Stimulated activated CD4-positive, alpha-beta T cell treated with anti-CD3 and anti-CD28 coated beads, Interleukin-4, amount 100 ng/mL, for 24 hours (primary cell): ENCODE measurements at places on chromosomes 11 and 22.

GRCh38 chr22:20787746-20788626 lies 14.1 kb downstream of the SERPIND1 start:
- DNase-seq: no peak

- no peak for DNase-seq
These were observed 3.5 kb upstream of the SIPA1 start for GRCh38 chr11:65634440-65634839.

DNA sequence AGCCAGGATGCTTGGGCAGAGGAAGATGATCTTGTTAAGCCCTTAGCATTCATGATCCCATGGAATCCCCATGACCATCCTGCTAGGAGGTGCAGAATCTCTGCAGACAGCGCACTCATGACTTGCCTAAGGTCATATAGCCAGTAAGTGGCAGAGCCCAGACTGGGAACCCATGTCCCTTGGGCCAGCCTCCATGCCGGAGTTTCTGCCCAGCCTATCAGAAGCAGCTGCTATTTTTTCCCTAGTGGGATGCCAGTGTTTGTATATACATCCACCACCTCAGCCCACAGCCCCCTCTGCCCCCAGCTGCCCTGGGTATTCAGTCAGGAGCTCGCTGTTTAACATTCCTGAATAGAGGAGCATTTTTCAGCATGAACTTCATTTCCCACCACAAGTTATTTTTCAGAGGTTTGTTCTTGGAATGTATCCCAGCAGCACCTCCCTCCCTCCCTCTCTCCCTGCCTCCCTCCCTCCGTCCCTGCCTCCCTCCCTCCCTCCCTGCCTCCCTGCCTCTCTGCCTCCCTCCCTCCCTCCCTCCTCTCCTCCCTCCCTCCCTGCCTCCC lies 34.4 kb upstream of the SUSD2 start:
- no peak for DNase-seq

DNA sequence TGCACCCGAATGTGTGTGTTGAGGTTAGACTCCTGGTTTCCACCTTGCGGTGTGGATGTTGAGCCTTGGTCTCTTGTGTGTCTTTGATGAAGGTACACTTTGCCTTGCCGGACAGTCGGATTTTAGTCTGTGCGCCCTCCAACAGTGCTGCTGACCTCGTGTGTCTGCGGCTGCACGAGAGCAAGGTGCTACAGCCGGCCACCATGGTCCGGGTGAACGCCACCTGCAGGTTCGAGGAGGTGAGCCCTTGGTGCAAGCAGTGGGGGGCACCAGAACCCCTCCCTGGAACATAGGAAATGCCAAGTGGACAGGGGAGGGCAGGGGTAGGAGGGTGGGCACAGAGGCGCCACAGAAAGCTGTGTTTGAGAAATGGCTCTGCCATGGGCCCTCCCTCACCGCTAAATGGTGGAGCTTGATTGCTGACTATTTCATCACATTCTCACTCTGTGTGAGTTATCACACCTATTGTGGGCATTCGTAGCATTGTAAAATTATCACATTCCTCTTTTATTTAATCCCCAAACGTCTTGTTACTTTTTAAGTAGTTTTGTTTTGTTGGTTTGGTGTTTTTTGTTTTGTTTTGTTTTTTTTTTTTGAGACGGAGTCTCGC lies 26.4 kb upstream of the PANX2 start:
- no peak for DNase-seq

DNA sequence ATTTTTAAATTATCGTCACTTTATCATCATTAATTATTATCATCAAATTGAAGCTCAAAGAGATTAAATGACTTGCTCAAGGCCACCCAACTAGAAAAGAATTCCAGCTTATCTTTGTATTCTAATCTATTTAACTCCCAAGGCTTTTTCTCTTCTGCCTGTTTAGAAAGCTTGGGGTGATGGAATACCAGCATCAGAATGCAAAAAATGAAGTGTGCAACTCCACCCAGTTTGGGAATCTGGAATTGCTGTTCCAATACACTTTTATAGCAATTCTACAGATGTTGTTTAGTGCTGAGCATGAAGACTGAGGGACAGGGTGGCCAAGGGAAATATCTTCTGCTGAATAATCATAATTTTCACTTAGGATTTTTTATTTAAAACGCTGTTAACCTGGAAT lies 97.2 kb upstream of the FIBIN start:
- DNase-seq: no peak

GRCh38 chr11:67484847-67485311 lies 2.1 kb downstream of the AIP start:
- DNase-seq: peak; percentile 74
